ENCODE measurements at places on chromosomes 6 and 20.

DNA sequence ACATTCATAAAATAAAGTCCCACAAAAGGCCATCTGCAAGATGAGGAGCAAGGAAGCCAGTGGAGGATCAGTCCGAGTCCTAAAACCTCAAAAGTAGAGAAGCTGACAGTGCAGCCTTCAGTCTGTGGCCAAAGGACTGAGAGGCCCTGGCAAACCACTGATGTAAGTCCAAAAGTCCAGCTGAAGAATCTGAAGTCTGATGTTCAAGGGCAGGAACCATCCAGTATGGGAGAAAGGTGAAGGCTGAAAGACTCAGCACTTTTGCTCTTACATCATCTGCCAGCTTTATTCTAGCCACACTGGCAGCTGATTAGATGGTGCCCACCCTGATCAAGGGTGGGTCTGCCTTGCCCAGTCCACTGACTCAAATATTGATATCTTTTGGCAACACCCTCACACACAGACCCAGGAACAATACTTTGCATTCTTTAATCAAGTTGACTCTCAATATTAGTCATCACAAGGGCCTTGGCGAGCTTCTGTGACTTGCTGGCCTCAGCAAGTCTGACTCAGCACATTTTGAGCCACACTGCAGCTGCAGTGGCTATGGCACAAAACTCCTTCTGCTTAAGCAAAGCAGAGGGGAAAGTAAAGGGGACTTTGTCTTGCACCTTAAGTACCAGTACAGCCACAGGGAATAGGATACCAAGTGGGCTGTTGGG is 1370.3 kb upstream of the CITED2 start:
- DNase-seq, result no peak

- DNase-seq, result no peak
Measured at GRCh38 chr6:164258421-164258820, 843.9 kb downstream of the QKI start.

DNA sequence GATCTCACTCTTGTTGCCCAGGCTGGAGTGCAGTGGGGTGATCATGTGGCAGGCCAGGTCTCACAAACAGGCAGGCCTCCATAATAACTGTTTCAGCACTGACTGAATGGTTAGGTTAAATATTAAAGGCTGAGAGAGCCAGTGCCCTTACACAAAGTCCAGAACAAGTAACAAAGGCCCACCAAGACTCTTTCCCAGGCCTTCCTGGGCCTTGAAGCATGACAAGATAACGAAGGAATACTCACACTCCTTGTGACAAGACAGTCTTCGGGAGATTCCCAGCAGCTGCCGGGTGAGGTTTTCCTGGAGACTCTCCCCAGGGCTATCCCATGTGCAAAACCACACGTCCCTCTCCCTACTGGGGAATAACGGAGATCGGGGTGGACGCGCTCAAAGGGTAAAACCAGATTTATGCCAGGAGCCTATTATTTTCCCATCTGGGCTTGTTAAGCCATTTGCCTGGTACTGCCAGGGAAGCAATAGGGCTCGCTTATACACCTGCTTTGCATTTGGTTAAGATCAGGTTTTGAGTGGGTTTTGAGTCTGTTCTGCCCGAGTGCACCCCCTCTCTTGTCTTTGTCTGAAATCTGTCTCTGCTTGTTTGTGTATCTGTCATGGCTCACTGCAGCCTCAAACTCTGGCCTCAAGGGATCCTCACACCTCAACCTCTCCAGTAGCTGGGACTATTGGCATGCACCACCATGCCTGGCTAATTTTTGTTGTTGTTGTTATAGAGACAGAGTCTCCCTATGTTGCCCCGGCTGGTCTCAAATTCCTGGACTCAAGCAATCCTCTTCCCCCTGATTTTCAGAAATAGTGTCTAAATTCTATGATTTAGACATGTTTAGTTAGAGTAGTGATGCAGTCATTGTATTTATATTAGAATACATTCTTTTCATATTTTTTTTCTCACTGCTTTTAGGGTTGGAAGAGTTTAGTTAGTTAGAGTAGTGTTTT is 1.4 kb upstream of the ENPP3 start:
- DNase-seq, result no peak

- no peak for DNase-seq
Measured at GRCh38 chr20:24364482-24364881, 104.9 kb upstream of the SYNDIG1 start.

GRCh38 chr6:23505026-23505425 is 621.0 kb upstream of the NRSN1 start:
- DNase-seq, result no peak

- DNase-seq, result no peak
Measured at GRCh38 chr6:124800222-124800621, 162.0 kb upstream of the RNF217 start.

GRCh38 chr6:56572788-56573471 is 69.8 kb downstream of the DST start:
- no peak for DNase-seq

- DNase-seq, result no peak
Measured at GRCh38 chr6:30127238-30128093, 8.5 kb upstream of the TRIM40 start.

Measured in effector memory CD4-positive, alpha-beta T cell (primary cell).